ENCODE measurements at places on chromosomes 3 and 15.
A peak's percentile ranks its signal among the peaks of the same experiment; 100 is the strongest.

DNA sequence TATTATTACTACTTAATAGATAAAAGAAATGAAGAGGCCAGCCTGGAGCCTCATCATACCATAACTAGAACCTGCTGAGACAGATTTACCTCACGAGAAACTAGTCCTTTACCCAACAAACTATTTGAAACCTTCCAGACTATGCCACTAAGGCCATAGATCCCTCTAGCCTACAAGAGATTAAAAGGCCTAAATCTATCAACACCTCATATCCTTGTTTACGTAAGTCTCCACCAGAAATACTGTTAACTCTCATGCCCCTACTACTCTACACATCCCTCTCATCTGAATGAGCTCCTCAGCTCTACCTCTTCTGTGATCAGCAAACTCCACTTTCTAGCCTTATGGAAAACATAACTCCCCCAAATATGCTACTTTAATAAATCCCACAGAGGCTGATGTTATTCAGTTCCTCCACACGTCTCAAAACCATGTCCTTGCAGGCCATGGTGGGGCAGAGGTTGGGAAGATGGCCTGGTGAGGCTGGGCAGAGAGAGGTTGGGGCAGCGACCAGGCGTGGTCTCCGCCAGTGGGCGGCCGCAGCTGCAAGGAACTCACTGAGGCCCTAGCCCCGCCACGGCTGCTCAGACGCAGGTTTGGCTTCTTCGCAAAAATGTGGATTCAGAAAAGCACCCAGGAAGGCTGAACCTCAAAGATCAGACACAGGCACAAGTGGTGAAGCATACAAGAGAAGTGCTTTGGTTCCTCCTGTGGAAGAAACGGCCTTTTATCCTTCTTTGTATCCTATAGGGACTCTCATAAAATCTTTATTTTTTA is 65.8 kb downstream of the GSK3B start:
- no peak for DNase-seq

GRCh38 chr3:98991393-98991792 is 89.9 kb upstream of the DCBLD2 start:
- DNase-seq = no peak

DNA sequence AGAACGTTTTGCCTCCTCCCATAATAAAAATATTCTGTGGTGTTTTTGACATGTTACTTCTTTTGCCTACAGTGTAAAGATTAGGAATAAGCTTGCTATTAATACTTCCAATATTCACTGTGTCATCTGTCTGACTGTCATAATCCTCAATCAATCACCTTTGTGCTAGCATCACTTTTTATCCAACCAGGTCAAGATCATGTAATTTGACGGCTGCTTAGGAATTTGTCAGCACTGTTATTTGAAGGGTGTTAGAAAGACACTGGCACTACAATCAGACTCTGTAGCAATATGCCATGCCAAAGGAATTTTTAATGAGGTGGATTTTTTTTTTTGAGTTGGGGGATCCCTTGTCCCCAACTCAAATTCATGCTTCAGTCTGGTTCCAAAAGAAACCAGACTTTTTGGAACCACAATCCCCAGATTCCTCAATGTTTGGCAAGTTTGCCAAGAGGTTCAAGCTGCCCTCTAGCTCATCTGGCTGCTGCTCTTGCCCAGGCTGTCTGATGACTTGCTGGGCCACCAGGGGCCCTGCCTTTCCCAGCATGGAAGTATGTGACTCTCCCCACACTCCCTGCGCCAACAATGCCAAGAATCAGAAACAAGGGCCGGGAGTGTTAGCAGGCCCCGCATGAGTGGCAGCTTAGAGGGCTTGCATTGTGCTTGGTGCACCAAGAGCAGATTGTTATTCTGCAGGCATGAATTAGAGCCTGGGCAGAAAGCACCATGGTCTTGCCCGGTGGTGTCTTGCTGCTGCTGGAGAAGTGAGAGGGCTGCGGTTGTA is 58.6 kb upstream of the TSC22D2 start:
- DNase-seq = no peak

- no peak for DNase-seq
Measured at GRCh38 chr3:12991861-12992281, 81.4 kb downstream of the IQSEC1 start.

DNA sequence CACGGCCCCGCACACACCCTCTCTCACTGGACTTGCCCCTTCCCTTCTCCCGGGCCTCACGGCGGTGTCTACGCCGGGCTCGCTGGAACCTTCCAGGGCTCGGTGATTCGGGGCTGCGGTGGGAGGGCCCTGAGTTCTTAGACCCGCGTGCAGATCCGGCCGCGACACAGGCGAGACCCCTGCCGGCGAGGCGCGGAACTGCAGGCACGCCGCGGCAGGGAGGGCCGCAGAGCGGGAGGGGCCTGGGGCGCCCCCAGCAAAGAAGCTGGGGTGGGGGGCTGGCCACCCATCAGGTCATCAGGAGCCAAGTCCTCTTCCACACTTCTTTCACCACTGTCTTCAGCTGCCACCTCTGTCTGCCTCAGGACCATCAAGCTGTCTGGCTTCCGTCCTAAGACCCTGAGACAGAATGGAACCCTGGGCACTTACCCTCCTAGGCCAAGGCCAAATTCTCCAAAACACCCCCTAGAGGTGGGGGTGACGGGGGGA is 164.5 kb downstream of the XXYLT1 start:
- peak; percentile 77 for DNase-seq

DNA sequence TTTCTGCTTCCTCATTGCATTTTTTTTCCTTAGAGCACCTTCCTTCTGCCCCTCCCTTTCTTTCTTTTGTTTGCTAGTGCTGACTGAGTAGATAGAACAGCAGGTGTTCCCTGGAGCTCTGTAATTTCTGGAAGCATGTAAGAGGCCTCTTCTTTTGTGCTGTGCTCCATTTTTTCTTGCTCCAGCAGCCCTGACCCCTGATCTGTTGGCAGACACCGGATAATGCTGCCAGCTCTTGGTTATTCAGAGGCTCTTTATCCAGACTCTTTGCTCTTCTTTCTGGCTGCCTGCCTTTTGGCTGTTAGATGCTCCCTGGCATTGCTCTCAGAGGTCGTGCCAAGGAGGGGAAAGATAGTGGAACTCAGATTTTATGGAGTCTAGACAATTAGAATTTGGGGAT is 104.4 kb upstream of the RBMS3 start:
- no peak for DNase-seq

- no peak for DNase-seq
Measured at GRCh38 chr3:156040041-156040440, 80.3 kb upstream of the KCNAB1 start.

DNA sequence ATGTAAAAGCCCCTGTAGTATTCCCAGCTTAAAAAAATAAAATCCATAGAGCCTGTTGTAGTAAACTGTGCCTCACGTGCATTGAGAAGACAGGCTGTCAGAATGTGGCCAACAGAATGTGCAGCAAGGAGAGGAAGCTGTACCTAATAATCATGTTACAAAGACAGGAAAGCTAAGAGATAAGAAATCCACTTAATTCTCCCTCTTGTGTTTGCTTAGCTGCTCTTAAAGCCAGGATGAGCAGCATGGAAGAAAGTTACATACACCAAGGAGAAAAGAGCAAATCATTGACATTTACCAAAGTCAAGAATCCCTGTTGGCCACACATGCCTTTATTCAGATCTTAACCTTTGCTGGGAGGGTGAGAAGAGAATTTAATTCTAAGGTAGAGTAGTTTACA is 85.9 kb downstream of the TNIK start:
- no peak for DNase-seq

DNA sequence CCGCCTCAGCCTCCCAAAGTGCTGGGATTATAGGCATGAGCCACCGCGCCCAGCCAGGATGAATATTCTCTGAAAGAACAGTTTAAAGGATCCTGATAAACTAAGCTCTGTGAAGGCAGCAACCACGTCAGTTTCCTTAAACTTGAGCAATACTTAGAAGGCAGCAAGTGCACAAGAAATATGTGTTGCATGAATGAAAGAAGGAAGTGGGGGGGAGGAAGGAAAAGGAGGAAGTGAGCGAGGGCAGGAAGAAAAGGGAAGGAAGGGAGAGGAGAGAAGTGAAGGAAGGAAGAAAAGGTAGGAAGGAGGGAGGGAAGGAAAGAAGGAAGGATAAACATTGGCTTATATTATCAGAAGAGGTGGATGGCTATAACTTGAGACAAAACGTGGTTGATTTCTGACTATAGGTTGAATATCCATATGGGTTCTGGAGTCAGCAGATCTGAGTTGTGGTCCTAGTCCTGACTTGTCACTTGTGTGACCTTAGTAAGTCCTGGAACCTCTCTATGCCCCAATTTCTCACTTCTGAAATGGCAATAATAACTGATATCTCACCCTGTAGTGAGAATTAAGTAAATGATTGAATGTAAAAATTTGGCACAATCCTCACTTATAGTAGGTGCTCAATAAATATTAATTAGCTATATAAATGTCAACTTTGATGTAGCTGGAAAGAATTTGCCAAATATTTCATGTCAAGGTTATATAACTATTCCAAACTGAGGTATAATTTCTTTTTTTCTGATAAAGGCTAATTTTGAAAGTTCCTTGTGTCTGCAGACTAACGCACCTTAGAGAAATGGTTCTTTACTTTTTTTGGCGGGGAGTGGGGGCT is 12.0 kb upstream of the SEMA4B start:
- DNase-seq = no peak

DNA sequence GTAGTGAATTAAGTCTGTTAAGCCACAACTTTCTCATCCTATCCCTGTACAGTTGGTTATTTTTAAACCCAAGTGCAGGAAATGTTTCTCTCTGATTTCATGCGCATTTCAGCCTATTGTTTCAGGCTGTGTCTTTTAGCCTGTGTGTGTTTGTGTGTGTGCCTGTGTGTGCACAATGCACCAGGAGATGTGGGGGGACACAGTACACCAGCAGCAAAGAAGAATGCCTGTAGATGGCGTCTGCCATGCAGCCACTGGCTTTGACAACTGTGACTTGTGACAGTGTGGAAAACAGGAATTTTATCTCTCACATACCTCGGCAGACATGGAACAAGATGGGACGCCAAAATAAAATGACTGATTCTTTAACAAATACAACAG is 43.6 kb upstream of the PLXNA1 start:
- no peak for DNase-seq

GRCh38 chr3:13537909-13538296 is 11.0 kb upstream of the FBLN2 start:
- no peak for DNase-seq

GRCh38 chr3:188537606-188538005 is 383.6 kb downstream of the LPP start:
- no peak for DNase-seq

- no peak for DNase-seq
Measured at GRCh38 chr3:126202276-126202675, 21.9 kb upstream of the ALDH1L1 start.

- no peak for DNase-seq
Measured at GRCh38 chr3:184691397-184692231, 20.2 kb downstream of the MAGEF1 start.

GRCh38 chr15:64623347-64623996 is 151.9 kb downstream of the RBPMS2 start:
- DNase-seq = no peak

DNA sequence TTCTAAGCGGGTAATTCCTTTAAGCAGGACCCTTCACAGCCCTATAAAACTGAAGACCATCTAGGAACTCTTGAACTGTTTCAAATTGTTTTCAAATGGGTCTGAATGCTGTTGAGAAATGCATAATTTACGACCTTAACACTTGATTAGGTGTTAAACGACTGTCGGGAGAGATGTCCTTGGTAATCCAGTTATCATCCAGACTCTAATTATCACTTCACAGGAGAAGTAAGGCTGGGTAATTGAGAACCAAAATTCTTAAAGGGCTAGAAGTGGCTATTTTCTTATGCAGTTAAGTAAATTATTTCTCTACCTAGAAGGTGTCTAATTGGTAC is 276.7 kb upstream of the TBC1D5 start:
- DNase-seq = no peak

GRCh38 chr3:42610976-42611375 is 10.5 kb downstream of the NKTR start:
- DNase-seq = no peak

- peak; percentile 76 for DNase-seq
Measured at GRCh38 chr3:53846134-53846850, at the start of the genes CHDH and IL17RB. TSS of gene CHDH (minus strand) at chr3:53846419. CDS start at chr3:53824008, 22,411 bp downstream. TSS of gene IL17RB (plus strand) at chr3:53846568. CDS start at chr3:53846589, 21 bp downstream.

DNA sequence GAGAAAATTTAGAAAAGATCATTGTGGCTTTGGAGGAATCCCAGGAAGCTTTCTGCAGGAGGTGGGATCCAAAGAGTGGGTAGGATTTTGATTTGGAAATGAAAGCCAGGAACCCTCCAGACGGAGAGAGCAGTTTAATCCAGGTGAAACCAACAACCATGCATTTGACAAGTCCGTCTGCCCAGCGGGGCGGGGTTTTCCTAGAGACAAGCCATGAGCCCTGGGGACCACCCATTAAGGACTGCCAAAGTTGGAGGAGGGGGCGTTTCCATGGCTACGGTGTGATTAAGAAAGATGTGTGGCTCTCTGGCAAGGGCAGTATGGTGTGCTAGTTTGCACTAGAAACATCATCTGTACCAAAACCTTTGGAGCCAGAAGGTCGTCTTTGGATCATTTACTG is 53.4 kb downstream of the SRGAP3 start:
- DNase-seq = no peak

DNA sequence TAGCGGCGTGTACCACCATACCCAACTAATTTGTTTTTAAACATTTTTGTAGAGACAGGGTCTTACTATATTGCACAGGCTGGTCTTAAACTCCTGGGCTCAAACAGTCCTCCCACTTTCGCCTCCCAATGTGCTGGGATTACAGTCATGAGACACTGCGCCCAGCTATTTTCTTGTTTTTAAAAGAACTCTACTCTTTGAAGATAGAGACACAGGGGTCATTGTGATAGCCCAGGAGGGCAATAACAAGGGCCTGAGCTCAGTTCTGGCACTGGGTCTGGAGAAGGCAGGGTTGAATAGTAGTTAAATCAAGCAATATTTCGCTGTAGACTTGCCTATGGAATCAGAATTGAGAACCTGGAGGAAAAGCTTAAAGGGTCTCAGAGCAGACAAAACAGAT is 98.8 kb downstream of the ANP32A start:
- DNase-seq = no peak

DNA sequence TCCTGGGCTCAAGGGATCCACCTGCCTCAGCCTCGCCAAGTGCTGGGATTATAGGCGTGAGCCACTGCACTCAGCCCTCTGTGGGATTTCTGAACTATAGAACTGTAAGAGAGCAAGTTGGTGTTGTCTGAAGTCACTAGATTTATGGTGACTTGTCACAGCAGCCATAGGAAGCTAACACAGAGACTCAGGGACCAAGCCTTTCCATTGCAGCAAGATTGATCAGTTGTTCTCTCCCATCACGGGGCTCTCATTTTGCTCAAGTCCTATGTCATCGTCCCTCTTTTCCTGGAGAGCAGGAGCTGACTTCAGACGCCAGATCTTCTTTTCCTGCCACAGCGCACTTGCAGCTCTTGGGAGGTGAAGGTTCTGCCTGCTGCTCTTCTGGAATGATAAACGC is 61.0 kb downstream of the APBA2 start:
- no peak for DNase-seq

DNA sequence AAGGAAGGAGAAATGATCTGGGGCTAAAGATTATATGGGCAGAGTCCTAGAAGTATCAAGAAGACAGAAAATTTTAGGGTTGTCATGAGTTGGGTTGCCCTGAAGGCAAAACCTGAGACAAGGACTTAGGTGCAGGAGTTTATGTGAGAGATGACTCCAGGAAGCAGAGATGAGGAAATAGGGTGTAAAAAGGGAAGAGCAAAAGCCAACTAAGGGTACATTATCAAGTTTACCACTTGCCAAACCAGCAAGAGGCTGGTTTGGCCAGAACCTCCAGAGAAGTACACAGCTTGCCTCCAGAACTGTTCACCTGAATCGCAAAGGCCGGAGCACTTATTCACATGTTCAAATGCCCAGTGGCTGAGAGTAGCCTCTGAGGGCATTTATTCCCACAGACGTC is 116.7 kb downstream of the FHIT start:
- no peak for DNase-seq

GRCh38 chr3:185880600-185880999 is 55.8 kb upstream of the IGF2BP2 start:
- no peak for DNase-seq

Measured in mucosa of descending colon (tissue), 3 donors.